ENCODE measurements at places on chromosomes 1 and 21.

- no peak for DNase-seq
These were observed 88.2 kb downstream of the ZSCAN20 start for GRCh38 chr1:33560680-33561079.

DNA sequence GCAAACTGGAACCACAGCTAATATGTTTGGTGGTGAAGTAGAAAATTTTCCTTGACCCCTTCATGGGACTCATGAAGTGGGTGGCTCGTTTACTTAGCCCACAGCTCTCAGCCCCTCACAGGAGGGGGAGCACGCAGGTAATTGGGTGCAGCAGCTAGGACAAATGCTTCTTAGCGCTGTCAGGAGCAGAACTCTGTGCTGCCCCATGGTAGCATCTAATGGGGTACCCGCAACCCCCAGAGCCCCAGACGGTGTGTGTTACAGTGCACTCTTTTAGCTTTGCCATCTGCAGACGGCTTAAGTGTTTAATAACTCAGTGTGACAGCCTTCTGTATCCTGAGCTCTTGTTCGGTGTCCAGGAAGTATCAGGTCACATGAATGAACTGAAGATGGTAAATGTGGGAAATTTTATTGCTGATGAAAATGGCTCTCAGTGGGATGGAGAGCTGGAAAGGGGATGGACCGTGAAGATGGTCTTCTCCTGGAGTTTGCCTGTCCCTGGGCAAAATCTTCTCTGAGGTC lies 189.6 kb upstream of the ZRANB2 start:
- DNase-seq: no peak

DNA sequence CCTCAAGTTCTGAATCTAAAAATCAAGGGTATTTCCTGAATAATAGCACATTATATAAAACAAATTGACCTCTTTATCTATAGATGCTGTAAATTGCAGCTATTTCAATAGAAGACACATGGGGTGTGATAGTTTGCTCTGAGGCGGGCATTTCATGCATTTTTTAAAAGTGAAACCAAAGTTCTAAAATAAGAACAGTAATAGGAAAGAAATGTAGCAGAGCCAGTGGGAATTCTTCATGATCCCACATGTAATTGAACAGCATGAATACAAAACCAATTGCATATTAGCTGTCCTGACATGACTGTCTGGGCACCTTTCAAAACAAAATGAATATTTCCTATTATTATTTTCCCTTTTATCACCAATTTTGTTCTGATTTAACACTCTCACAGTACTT lies 85.0 kb downstream of the RGS21 start:
- no peak for DNase-seq

DNA sequence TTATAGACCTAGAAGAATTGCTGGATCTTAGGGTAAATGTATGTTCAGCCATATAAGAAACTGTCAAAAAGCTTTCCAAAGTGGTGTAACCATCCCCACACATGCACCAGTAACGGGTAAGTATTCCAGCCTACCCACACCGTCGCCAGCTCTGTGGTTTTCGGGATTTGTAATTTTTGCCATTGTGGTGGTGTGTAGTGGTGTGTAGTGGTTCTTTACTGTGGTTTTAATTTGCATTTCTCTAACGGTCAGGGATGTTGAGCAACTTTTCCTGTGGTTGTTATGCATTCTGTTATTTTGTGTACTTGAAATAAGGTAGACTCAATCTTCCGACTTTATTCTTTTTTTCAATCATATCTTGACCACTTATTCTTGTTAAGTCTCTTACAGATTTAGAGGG lies 342.4 kb upstream of the AJAP1 start:
- DNase-seq: no peak

DNA sequence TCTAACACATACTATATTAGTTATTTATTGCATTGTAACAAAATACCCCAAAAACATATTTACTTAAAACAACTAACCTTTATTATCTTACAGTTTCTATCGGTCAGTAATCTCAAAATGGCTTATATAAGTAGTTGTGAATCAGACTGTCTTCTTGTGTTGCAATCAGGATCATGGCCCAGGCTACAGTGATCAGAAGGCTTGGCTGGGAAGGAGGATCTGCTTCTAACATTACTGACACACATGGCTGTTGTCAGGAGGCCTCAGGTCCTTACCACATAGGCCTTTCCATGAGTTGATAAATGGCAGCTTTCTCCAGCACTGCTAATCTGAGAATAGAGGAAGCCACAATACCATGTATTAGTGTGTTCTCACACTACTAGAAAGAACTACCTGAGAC lies 33.7 kb downstream of the CFH start:
- no peak for DNase-seq

DNA sequence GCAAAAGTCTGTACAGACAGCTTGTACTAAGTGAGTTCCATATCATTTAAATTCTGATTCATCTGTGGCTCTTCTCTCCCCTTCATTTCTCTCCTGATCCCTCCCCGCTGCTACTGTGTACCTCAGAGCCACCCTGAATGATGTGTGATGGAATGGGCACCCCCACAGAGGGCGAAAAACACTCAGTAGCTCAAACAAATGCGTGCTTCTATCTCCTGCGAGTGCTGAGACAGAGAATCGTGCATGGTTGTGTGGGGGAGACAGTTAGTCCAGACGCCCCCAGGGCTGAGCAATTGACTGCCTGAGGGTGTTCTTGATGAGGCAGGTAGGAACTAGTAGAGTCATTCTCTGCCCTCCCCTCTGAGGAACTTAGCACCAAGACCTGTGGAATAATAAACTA lies 269.8 kb downstream of the ZNF648 start:
- DNase-seq: no peak

- DNase-seq: no peak
These were observed 15.1 kb downstream of the PLEKHO1 start for GRCh38 chr1:150164779-150165178.

- DNase-seq: peak; percentile 63
These were observed at the start of gene TRNP1 for GRCh38 chr1:26993237-26994019. TRNP1 (plus strand) TSS chr1:26993692; CDS start chr1:26993787, 95 bp downstream.

DNA sequence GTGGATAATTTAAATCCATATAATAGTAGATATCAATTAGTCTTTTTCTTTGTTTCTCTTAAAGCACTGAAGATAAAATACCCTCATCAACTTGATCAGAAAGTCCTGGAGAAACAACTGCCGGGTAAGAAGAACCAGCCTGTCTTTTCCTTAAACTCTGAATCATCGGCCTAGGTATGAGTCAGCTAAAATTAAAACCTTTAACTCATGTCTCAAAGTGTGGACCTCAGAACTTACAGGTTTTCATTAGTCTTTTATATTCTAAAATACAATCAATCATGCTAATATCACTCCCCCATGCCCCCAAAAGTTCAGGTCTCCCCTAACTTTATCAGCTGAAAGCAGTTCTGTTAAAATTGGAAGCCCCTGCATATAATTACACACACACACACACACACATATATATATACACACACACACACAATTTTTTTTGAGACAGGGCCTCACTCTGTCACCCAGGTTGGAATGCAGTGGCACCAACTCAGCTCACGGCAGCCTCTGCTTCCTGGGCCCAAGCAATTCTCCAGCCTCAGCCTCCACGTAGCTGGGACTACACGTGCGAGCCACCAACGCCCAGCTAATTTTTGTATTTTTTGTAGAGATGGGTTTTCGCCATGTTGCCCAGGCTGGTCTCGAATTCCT lies 61.3 kb downstream of the B3GALNT2 start:
- peak; percentile 36 for DNase-seq

Data from amniotic stem cell (primary cell).